ENCODE measurements at places on chromosomes 1 and 21.

- no peak for DNase-seq
These were observed 6.0 kb upstream of the TGFBR3 start for GRCh38 chr1:91891969-91892368.

- DNase-seq, result peak; percentile 97
These were observed 116.0 kb downstream of the TTLL7 start for GRCh38 chr1:83882906-83883305.

- no peak for DNase-seq
These were observed 270.5 kb downstream of the GRIK3 start for GRCh38 chr1:36763771-36764170.

- no peak for DNase-seq
These were observed 195.4 kb upstream of the FGGY start for GRCh38 chr1:59101518-59101917.

DNA sequence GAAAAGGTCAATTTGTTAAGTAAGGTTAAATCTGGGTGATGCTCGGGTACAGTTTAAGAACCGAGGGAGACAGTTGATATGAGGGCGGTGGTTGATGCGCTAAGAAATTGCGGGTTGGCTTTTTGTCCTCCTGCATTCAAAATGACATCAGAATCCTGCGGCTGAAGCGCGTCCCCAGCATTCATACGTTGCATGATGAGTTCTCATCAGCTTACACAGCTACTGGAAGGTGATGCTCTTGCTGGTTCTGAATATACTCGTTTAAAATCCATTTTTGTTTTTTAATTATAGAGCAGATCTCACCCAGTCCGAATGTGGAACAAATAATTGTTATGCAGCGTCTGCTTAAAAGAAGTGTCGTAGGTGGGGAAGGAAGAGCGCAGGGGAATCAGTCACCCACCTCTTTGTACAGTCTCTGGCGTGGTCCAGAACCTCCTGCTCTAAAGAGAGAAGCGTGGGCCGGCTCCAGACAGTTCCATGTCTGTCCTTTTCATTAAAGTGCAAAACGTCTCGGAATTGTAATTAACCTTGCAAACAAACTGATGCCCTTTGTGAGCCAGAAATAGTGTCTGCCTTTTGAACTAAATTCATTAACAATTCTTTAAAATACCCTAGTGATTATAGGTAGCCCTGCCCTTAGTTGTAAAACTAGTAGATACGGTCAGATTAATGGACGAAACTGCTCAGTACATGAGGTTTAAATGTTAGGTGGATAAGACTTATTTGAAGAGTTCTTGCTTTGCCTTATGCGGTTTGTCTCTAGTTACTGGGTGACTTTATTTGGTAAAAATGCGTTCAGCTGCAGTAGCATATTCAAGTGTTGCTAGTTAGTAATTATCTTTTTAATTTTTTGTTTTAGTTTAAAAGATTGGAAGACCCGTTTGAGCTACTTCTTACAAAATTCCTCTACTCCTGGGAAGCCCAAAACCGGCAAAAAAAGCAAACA is 741 bp downstream of the RGS2 start:
- peak; percentile 51 for DNase-seq

DNA sequence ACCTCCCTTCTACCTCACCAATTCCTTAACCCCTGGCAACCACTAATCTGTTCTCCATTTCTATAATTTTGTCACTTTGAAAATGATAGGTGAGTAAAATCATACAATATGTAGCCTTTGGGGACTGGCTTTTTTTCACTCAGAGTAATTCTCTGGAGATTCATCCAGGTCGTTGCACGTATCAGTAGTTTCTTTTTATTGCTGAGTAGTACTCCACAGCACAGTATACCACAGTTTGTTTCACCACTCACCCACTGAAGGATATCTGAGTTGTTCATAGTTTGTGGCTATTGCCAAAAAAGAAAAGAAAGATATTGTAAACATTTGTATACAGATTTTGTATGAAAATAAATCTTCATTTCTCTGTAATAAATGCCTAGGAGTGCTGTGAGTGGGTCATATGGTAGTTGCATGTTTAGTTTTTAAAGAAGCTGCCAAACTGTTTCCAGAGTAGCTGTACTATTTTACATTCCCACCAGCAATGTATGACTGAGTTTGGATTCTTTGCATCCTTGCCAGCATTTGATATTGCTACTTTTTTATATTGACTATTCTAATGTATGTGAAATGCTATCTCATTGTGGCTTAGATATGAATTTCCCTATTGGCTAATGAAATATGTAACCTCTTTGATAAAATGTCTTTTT is 3.7 kb downstream of the CHD1L start:
- no peak for DNase-seq

DNA sequence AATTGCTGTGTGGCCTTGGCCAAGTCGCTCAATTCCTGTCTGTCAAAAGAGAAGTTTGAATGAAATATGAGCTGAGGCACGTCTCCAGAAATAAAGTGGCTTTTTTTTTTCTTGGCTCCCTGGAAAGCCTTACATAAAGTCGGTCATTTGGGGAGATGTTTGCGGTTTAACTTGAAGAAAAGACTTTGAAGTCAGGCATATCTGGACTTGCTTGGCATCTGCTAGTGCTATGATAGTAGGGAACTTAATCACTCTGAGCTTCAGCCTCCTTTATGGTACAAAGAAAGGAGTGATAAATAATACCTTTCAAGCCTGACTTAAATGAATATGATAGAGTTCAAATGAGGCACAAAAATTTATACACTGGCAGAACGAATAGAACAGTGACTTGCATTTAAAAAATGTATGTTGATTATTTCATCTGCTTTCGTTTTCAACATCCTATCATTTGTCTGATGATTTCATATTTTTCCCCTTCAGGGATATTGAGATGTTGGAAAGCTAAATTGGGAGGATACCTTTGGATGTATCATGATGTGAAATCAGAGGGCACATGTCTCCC is 60.2 kb downstream of the FASLG start:
- DNase-seq, result no peak

DNA sequence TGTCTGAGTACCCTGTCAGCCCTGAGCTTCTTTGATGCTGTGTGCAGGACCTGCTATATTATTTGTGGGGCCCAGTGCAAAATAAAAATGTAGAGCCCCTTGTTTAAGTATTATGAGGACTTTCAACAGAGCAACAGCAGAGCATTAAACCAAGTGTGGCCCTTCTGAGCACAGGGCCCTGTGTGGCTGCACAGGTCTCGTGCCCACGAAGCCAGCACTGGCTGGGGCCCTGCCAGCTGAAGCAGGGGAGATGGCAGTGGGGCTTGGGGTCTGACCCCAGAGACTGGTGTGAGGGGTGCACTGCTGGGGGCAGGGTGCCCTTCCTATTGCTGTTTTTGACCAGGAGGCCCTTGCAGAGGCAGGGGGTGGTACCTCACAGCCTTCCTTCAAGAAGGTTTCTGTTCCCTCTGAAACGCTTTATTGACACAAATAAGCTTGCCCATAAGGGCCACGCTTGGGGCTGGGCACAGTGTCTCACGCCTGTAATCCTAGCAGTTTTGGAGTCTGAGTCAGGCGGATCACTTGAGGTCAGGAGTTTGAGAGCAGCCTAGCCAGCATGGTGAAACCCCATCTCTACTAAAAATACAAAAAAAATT is 2.2 kb upstream of the SEMA4A start:
- DNase-seq, result no peak
